Osteoblast (primary cell): ENCODE measurements at places on chromosomes 11 and 22.

GRCh38 chr11:62463121-62463542 is 44.3 kb downstream of the SCGB1A1 start:
- DNase-seq, result no peak

GRCh38 chr22:36367479-36367878 is 20.3 kb downstream of the MYH9 start:
- DNase-seq, result peak; percentile 26

DNA sequence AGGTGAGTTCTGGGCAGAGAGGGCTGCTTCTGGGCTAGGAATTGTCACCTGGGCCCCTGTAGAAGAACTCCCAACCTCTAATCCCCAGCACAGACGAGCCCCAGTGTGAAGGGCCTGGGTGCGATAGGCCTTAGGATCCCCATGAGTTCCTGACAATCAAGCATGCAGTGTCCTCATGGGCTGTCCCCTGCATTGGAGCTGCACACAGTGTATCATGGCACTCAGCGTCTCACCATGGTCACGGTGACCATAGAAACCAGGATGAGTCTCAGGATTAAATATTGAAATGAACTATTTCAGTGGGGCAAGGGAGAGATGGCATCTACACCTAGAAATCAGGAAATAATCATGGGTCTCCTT is 292 bp downstream of the SCGB2A1 start:
- peak; percentile 19 for DNase-seq

DNA sequence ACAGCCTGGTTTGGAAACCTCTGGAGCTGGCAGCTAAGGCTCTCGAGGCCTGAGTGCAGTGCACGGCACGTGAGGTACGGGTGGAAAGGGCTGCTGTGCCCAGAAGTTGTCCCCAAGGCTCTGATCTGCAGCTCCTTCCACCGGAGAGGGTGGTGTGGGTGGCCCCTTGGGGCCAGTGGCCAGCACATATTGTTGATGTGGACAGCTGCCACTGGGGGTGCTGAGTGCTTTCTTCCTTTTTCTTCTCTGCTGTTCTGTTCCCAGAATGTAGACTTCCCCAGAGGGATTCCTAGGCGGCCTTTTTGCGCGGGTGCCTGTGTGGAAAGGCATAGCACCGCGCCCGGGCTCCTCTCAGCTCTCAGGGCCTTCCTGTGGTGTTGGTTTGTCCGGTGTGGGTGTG is 1476.5 kb downstream of the TBC1D22A start:
- DNase-seq, result no peak

GRCh38 chr11:61392981-61393595 is 701 bp downstream of the TMEM216 start:
- no peak for DNase-seq

GRCh38 chr11:111627591-111627990 is 25.3 kb downstream of the SIK2 start:
- DNase-seq, result no peak

DNA sequence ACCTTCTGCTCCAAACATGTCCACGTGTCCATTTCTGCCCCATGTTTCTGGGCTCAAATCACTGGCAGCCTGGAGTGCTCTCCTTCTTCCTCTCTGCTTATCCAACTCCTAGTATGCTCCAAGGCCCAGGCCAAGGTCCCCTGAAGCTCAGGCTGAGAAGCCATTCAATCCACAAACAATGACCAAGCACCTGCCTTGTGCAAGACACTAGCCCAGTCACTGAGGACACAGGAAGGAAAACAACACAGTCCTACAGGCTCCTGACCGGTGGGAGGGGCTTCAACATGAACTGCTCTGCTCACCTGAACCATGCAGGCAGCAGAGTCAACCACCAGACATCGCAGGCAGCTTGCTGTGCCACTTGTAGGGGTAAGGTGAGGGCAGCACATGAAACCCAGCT is 93.6 kb downstream of the RPL27A start:
- DNase-seq, result no peak

- DNase-seq, result peak; percentile 87
Observed at GRCh38 chr11:119262668-119263351, 54.1 kb downstream of the MCAM start.

GRCh38 chr11:122045181-122045586 is 70.8 kb downstream of the BLID start:
- DNase-seq, result peak; percentile 56

DNA sequence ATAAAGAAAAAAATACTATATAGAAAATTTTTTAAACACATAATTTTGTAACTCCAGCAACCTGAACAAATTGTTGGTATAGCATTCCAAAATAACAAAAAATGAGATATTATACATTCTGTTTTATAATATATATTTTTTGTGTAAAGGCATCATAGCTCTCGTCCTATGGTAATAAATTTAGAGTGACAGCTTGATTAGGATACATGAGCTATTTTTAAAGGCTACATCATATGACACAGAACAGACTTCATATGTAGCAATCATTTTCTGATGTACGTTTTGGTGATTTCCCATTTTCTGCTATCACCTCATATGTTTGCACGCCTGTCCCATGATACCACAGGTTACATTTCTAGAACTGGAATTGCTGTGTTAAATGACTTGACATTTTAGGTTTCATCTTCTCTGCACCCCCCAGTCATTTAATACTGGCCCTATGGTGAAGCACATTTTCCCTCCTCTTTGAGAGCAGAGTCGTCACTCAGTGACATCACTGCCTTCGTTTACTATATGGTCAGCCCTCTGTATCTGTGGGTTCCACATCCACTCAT is 19.5 kb downstream of the PC start:
- no peak for DNase-seq

- DNase-seq, result no peak
Observed at GRCh38 chr11:2251138-2251537, 19.2 kb downstream of the ASCL2 start.
